Hepatocyte (in vitro differentiated cells): ENCODE measurements at places on chromosomes 13 and 19.

DNA sequence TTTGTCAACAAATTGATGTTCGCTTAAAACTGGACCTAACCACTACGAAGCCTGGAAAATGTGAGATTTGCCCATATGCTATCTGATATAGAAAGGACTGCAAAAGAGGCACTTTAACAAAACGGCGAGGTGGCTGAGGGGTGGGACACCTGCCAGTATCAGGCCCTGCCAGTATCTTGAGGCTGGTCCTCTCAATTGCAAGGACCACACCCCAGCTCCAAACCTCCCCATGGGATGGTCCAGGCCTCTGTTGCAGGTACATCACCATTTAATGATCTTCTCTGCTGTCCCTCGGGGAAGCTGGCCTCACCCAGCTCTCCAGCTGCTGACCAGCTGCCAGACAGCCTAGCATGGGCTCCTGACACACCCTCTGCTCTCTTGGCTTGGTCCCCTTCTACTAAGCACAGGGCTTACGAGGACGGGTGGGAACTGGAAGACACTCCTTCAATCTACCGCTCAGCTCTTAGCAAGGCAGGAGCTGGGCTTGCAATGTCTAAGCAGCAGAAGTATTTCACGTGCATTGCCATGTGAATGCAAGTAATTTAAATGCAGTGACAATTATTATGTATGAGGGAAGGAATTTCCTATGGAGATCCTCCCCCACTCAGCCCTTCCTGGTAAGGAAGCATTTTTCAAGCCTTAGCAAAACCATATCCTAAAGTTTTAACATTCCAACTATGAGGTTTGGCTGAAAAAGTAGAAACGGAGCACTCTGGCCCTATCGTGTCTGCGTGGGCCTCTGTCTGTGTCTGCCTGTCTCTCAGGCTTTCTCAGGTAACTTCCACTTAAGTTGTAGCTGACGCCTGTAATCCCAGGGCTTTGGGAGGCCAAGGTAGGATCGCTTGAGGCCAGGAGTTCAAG lies 63.9 kb downstream of the LATS2 start:
- DNase-seq = no peak

- DNase-seq = peak; percentile 66
These were observed 255.1 kb upstream of the SOX21 start for GRCh38 chr13:94967183-94968039.

DNA sequence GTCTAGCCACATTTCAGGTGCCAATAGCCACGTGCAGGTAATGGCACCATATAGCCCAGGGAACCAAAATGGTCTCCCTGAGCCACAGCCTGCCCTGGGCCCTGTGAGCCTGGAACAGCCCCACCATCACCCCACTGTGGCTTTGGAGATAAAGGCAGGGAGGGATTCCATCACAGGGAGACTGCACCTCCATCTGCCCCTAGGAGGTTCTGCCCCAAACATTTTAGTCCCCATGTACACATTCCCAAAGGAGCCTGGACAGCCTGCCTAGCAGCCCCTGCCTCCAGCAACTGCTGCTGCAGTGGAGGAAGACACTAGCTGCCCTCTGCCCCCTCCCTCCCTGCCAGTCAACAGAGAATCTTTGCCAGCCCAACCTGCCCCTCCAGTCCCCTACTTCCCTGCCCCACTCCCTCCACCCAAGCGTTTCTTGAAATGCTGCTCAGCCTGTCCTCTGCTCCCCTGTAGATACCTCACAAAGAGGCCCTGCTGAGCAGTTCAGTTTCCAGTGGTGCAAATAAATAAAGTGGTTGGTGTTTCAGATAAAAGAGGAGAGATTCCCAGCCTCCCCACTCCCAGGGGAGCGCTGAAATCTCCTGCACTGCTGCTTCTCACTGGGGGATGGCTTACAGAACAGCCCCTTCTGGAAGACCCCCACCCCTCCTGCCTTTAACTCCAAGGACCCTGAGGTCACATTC lies 921.8 kb downstream of the UQCRFS1 start:
- DNase-seq = no peak

DNA sequence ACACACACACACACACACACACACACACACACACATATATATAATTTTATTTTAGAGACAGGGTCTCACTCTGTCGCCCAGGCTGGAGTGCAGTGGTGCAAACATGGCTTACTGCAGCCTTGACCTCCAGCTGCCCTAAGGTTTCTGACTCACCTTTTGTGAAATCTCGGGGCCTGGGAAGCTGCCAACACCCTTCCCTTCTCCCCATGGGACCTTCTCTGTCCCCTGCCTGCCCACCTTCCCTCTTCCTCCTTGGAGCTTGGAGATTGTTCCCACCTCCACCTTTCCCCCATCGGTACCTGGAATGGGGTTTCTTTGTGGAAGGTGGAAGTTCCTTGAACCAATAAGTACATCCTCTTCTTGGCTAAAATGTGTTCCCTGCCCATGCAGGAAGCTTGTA lies 6.3 kb downstream of the ARRDC5 start:
- DNase-seq = no peak

GRCh38 chr13:102977471-102977870 lies 88.7 kb downstream of the SLC10A2 start:
- no peak for DNase-seq

DNA sequence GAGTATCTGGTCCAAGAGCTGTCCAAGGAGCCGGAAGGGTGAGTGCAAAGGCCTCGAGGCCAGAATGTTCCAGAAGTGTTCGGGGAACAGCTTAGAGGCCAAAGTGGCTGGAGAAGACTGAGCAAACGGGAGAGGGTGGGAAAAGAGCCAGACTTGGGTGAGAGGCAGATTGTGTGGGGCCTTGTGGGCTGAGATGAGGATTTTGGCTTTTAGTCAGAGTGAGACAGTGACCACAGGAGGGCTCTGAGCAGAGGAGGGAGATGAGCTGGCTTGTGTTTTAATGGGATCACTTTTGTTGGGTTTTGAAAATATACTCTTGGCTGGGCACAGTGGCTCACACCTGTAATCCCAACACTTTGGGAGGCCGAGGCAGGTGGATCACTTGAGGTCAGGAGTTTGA lies 5.6 kb downstream of the NANOS2 start:
- DNase-seq = no peak

DNA sequence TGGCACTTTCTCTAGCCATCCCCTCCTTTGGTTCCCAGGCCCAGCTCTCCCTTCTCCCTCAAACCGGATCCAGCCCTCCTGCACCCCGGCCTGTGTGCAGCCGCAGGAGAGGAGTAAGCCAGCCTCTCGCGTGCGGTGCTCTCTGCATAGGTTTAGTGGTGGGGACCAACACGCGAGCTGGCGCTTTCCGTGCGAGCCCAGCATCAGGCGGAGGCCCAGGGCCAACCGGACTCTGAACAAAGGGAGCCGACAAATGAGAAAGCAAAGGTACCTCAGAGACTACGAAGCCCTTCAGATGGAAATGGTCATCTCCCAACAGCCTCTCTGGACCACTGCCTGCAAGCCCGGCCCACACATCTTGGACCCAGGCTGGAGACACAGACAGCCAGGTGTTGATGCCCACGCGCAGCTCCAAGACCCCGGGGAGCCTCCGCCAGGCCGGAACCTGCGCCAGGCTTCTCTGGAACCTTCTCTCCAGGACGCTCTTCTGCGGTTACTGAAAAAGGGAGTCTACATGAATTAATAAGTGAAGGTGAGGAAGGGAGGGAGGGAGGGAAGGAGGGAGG lies 16.5 kb upstream of the LATS2 start:
- DNase-seq = no peak

DNA sequence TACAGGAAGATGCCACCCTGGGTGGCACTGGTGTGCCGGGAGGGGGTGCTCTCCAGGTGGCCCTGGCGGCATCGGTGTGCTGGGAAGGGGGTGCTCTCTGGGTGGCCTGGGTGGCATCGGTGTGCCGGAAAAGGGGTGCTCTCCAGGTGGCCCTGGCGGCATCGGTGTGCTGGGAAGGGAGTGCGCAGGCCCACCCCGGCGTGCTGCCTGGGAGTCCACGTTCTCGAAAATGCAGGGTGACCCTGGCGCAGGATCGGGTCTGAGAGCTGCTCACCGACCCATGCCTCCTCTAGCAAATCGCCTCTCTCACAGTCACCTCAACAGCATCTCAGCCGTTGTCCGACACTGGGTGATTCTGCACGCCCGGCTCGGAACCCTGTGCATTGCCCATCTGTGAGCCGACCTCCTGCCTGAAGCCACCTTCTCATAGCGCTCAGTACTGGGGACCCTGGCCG lies 36.4 kb downstream of the RASA3 start:
- DNase-seq = no peak

- peak; percentile 67 for DNase-seq
These were observed 133.9 kb upstream of the WASF3 start for GRCh38 chr13:26423629-26424028.

GRCh38 chr19:29006057-29006735 lies 206.8 kb downstream of the UQCRFS1 start:
- no peak for DNase-seq

GRCh38 chr13:113402471-113403254 lies 38.7 kb upstream of the GRTP1 start:
- no peak for DNase-seq

GRCh38 chr13:65011378-65011777 lies 2218.8 kb downstream of the PCDH9 start:
- DNase-seq = no peak

- DNase-seq = no peak
These were observed 82.2 kb downstream of the MIPEP start for GRCh38 chr13:23806874-23807526.
